ENCODE measurements at places on chromosomes 4 and X.

- peak; percentile 93 for DNase-seq
These were observed at the start of gene GRIA2 for GRCh38 chr4:157220371-157220881. Gene GRIA2 (plus strand): TSS chr4:157220728. CDS start chr4:157221043, 315 bp downstream.

DNA sequence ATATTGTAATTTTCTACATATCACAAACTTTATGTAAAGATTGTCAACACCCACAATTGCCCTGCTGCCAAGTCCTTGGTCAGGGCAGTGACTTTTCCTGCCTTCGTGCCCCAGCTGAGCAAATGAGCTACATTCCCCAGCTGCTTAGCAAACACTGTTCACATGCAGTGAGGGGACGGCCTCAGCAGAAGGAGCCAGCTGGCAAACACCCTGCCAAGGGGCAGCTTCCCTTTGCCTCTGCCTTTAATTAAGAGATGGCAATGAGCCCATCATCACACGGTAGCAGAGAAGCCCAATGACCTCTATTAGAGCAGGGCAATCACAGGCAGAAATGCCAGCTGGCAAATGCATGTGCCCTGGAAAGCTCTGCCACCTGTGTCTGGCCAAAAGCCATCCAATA lies 253.4 kb downstream of the EPHA5 start:
- DNase-seq, result peak; percentile 78

GRCh38 chrX:132373610-132374009 lies 115.2 kb downstream of the MBNL3 start:
- no peak for DNase-seq

DNA sequence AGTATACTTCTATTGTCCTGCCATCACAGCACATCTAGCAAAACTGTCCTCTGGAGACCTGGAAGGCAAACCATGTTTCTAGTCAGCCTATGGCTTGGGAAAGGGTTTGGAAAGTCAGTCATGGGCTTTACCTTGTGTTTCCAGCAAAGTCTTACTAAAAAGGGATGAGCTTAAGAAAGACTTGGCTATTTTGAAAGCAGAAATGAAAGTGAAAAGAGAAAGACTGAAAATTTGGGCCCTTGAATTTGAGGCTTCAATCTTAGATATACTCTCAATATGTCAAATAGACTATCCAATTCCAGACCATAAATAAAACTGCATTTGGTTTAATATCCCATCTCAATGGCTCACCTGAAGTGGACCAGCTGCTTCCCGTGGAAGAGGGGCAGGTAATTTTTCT lies 127.9 kb downstream of the ZNF330 start:
- no peak for DNase-seq

DNA sequence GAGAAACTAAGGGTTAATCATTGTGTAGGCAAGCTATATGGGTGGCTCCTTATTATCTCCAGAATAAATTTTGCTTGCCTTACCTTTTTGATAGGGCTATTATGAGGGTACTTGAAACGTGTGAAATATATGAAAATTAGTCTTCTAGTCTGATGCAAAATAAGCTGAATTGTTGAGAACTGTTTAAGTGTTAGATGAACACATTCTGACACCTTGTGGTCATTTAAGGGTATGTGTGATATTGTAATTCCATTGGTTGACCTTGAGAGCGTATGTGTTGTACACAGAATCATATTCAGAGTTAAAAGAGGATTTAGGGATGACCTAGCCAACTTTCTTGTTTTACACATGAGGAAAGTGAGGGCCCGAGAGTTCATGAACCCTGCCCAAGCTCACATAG lies 44.6 kb upstream of the LINC00632 start:
- peak; percentile 36 for DNase-seq

- no peak for DNase-seq
These were observed 160.8 kb downstream of the DKK2 start for GRCh38 chr4:106875340-106875739.

GRCh38 chr4:112312610-112313239 lies 15.6 kb downstream of the ALPK1 start:
- no peak for DNase-seq

- no peak for DNase-seq
These were observed 149.8 kb upstream of the ARHGEF9 start for GRCh38 chrX:63934791-63935190.

- DNase-seq, result peak; percentile 74
These were observed 147.7 kb downstream of the SH3KBP1 start for GRCh38 chrX:19739683-19740082.

DNA sequence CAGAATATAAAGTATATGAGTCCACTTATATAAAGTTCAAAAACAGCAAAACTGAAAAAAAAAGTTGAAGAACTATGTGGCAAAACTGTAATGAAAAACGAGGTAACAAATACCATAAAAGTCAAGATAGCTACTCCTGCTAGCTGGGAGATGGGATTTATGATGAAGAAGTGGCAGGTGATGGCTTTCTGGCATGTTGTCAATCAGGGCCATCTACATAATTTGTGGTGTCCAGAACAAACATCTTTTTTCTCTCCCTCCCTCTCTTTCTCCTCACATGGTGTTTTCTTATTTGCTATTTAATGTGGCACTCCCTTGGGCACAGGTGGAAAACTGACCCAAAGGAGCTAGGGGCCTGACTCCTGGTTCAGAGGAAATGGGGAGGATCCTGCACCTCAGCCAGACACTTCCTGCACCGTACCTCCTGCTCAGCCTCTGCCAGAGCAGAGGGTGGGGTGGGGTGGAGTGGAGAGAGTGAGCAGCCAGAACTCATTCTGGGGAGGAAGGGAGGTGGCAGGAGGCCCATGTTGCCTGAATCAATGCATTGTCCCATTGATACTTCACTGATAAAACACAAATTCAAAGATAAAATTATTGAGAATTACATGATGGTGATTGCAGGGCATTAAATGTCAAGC lies 5.3 kb upstream of the SAP30 start:
- DNase-seq, result no peak

DNA sequence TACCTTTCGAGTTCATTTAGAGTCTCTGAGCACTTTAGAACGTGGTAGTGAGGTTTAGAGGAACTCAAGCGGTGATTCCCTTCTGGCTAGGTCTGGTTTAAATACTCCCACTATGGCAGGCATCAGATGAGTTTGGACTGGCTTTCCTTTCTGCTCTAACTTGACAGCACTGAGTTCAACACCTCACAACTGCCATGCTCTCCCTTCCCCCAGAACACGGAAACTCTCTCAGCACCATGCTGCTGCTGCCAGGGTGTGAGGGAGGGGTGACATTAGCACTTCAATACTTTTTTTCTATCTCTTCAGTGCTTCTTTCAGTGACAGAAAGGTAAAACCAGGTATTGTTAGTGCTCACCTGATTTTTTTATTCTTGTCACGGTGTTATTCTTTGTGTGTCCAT lies 234.5 kb upstream of the AGTR2 start:
- DNase-seq, result no peak

DNA sequence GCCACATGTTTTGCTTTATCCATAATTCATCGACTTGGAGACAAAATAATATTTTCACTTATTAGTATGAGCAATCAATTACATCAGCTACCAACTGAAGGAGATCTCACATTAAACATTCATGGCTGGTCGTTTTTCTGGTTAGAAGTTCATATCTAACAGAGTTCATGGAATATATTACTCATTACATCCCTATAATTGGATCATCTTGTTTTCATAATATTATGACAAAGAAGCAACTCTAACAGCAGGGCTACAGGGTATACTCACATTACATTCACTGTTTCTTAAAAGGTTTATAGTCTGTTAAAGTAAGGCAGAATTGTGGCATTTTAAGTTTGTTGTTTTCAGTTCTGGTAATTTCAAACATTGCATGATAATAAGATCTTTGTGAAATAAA lies 33.0 kb downstream of the GSTCD start:
- DNase-seq, result no peak

DNA sequence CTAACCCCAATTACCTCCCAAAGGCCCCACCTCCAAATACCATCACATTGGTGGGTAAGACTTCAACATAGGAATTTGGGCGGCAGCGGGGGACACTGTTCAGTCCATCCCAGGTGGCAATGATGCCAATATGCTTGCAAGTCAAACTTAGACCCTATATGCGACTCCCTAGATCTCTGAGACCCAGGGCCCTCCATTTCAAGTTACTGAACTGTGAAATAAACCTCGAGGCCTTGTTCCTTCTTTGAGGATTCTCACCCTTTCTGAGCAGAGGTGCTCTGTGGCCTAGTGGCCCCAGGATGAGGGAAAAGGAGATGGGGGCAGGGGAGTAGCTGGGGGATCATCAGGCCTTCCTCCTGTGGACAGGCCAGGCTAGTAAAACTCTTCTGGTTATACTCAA lies 44.7 kb downstream of the CNGA2 start:
- no peak for DNase-seq

- DNase-seq, result no peak
These were observed 14.3 kb downstream of the TRO start for GRCh38 chrX:54934890-54935289.

- DNase-seq, result no peak
These were observed 45.0 kb upstream of the RAB40AL start for GRCh38 chrX:102892103-102892502.

DNA sequence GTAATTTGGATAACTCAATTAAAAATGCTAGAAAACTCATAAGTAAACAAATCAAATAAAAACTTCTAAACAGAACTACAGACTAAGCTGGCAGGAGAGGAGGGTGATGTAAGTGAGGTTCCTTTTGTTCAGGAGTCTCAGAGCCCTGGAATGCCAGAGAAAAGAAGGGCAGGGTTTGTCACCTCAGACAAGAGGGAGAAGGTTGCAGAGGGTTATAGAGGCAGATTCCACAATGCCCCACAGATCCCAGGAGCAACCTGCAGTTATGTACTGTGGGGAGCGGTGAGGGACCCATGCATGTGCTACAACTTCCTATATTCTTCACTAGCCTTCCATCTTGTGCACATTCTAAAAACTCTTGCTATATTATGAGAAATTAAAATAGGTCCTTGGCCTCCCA lies 129.7 kb downstream of the CFAP299 start:
- peak; percentile 23 for DNase-seq

DNA sequence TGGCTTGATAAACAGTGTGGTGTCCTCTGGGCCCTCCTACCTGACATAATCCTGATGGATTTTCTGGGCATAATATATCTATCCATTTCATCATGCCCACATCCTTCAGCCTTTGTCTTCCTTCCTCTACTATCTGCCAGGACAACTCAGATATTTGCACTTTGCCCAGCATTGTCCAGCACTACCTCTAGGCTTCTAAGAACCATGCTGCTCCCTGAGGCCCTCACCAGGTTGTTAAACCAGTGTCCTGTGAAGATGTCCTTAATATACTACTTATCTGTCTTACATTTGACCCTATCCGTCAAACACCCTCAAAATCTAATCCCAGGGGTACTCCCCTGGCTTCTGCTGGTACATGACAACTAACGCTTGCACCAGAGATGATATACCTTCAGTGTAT lies 58.2 kb upstream of the MAML3 start:
- DNase-seq, result no peak
